Thoracic aorta (tissue), 2 donors: ENCODE measurements at places on chromosomes 12 and 14. TPM values are rescaled to one million over a fixed set of nuclear protein-coding genes. Genes with fewer than 3 reads are reported as not detected.

The KRT80 gene
- 0.21 TPM for total RNA-seq

The RAD9B gene
- total RNA-seq = 0.21 TPM

The G2E3 gene
- total RNA-seq = 10.3 TPM

The ZBTB42 gene
- 3.2 TPM for total RNA-seq

The BATF gene
- total RNA-seq = 3.7 TPM

The CHD8 gene
- 50.5 TPM for total RNA-seq

The PMCH gene
- total RNA-seq = not detected

The CLEC12A gene
- total RNA-seq = 1.1 TPM

DNA sequence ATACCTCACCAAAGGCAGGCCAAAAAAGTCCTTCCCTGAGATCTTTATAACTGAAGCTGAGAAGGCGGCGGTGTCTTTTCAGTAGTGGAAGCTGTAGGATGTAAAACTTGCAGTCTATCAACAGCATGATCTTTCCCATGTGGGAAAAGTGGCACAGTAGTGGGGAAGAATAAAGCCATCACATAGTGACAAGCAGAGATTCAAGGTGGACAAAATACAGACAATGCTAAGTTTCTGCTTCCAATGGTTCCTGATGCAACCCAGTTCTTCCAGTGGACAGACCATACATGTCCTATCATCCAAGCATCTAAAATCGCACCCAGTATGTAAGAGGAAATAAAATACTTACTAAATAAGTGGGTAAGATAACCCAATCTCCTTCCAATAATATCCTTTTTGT, 4.1 kb downstream of the RPS6KA5 start:
- H3K36me3 ChIP-seq = no peaks in the 10 kb centered on the region
- H3K4me3 ChIP-seq = no peak overlapping the region
- H3K27ac ChIP-seq = no peak overlapping the region
- DNase-seq = no peak

GRCh38 chr12:129606239-129606638, 297.6 kb downstream of the TMEM132D start:
- no peaks in the 10 kb centered on the region for H3K36me3 ChIP-seq
- H3K27ac ChIP-seq = no peak overlapping the region
- no peaks in the 10 kb centered on the region for H3K4me1 ChIP-seq
- H3K4me3 ChIP-seq = no peak overlapping the region
- H3K27me3 ChIP-seq = no peaks in the 10 kb centered on the region

GRCh38 chr12:113310489-113310888, 24.4 kb downstream of the SLC8B1 start:
- no peak for DNase-seq
- H3K4me3 ChIP-seq = no peak overlapping the region
- no peaks in the 10 kb centered on the region for H3K4me1 ChIP-seq

- H3K4me1 ChIP-seq = no peaks in the 10 kb centered on the region
- DNase-seq = no peak
- no peaks in the 10 kb centered on the region for H3K36me3 ChIP-seq
- no peak overlapping the region for H3K4me3 ChIP-seq
Observed at GRCh38 chr12:119713551-119714031, 45.7 kb downstream of the PRKAB1 start.

GRCh38 chr14:99910337-99911309, 117.4 kb downstream of the EML1 start:
- H3K4me3 ChIP-seq = no peak overlapping the region
- DNase-seq = no peak
- H3K27me3 ChIP-seq = no peaks in the 10 kb centered on the region
- H3K4me1 ChIP-seq = no peaks in the 10 kb centered on the region
- H3K36me3 ChIP-seq = peaks cover 25% of the 10 kb centered on the region

- no peaks in the 10 kb centered on the region for H3K27me3 ChIP-seq
- H3K27ac ChIP-seq = no peak overlapping the region
- H3K4me3 ChIP-seq = no peak overlapping the region
- H3K4me1 ChIP-seq = no peaks in the 10 kb centered on the region
- no peak for DNase-seq
- H3K36me3 ChIP-seq = no peaks in the 10 kb centered on the region
Observed at GRCh38 chr14:96861568-96862310, 64.6 kb downstream of the VRK1 start.

DNA sequence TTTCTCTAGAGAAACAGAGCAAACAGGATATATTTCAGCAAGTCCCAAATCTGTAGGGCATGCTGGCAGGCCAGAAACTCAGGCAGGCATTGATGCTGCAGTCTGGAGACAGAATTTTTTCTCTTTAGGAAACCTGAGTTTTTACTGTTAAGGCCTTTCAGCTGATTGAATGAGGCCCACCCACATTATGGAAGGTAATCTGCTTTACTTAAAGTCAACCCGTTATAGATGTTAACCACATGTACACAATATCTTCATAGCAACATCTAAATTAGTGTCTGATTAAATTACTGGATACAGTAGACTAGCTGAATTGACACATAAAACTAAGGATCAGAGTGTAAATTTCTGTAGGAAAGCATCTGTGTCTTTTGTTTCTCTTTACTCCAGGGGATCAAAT, 65.2 kb downstream of the SRGAP1 start:
- H3K27me3 ChIP-seq = no peaks in the 10 kb centered on the region
- no peak overlapping the region for H3K27ac ChIP-seq
- peaks cover 2% of the 10 kb centered on the region for H3K4me1 ChIP-seq
- DNase-seq = no peak
- H3K36me3 ChIP-seq = no peaks in the 10 kb centered on the region
- no peak overlapping the region for H3K4me3 ChIP-seq

DNA sequence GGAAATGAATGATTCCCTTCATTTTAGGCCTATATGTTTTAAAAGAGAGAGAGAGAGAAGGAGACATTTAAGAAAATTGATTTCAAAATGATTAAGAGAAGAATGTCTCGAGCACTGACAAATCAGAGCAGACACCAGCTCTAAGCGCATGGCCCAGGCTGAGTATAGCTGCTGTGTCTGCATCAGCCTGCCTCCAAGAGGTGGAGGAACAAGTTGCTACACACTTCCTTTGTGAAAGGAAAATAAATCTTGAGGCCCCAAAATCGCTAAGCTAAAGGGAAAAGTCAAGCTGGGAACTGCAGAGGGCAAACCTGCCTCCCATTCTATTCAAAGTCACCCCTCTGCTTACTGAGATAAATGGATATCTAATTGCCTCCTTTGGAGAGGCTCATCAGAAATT, 728.7 kb upstream of the TMEM132C start:
- no peak overlapping the region for H3K4me3 ChIP-seq
- no peaks in the 10 kb centered on the region for H3K4me1 ChIP-seq
- H3K36me3 ChIP-seq = no peaks in the 10 kb centered on the region
- no peak for DNase-seq
- H3K27me3 ChIP-seq = no peaks in the 10 kb centered on the region

DNA sequence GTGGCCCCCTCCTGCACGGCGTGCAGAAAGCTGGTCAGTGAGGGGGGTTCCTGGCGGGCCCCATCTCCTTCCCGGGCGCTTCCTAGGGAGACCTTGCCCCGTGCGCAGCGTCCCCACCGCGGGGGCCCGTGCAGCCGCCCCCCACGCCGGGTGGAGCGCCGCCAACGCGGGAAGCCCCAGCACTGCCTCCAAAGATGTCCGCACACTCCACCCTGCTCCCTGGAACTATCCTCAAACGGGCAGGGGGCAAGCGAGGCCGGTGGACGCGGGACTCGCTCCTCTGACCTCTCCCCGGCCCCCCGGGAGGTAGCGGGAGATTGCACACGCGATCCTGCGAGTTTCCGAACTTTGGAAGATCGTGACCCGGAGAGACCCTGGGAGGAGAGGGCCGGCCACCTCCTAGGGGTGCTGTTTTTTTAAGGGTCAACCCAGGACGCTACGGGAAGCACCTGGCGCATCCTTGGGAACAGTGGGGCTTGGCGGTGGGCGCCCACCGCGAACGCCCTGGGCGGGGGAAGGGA, 1.5 kb upstream of the FZD10 start:
- no peak overlapping the region for H3K27ac ChIP-seq
- peak overlapping the region; percentile 63 for H3K4me3 ChIP-seq
- peaks cover 29% of the 10 kb centered on the region for H3K4me1 ChIP-seq
- H3K36me3 ChIP-seq = no peaks in the 10 kb centered on the region
- no peaks in the 10 kb centered on the region for H3K27me3 ChIP-seq

DNA sequence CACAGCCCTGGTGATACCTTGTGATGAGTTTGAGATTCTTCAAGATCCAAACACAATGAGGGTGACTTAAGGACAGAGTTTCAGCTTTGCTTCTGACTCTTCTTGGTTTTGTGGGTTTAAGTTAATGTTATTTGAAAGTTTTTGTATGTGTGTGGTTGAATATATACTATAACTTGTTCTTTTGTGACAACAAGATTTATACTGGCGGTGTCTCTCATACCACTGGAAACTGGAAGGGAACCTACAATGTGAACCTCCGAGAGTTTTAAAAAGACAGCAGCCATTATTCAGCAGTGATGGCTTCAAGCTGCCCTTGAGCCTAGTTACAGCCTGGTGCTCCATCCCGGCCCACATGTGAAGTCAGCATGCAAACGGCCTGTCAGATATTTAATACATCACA, 87.9 kb upstream of the IGF1 start:
- H3K27ac ChIP-seq = no peak overlapping the region
- no peak for DNase-seq
- no peaks in the 10 kb centered on the region for H3K36me3 ChIP-seq
- H3K4me1 ChIP-seq = no peaks in the 10 kb centered on the region
- no peaks in the 10 kb centered on the region for H3K27me3 ChIP-seq

- no peak overlapping the region for H3K4me3 ChIP-seq
- H3K27me3 ChIP-seq = no peaks in the 10 kb centered on the region
- H3K4me1 ChIP-seq = no peaks in the 10 kb centered on the region
- no peak for DNase-seq
Observed at GRCh38 chr12:51448618-51449256, 24.1 kb downstream of the SLC4A8 start.

DNA sequence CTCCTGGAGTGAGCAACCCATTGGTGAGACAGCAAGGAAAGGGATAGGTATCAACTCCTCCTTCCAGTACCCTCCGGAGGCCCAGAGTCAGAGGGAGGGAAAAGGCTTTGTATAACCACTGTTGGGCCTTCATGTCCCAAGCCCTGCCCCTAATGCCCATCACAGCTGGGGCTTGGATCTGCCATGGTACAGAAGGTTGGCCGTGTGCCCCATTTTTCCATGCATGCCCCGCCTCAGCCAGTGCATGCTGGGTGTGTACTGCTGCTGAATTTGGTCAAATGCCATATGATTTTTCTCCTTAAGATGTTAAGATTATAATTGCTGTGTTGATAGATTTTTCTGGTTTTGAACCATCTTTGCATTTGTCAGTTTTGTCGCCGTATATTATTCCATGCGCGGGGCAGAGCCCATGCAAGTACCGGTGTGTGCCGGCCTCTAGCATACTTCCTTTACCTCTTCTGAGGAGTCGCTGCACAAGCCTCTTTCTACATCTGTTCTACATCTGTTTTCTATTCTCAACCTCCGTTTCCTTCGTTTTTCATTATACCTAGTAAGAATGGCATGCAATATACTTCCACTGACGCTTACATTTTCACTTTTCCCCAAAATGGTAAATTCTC, 26.6 kb downstream of the PPP2R5C start:
- no peak for DNase-seq
- no peaks in the 10 kb centered on the region for H3K36me3 ChIP-seq
- H3K4me1 ChIP-seq = peaks cover 4% of the 10 kb centered on the region
- H3K4me3 ChIP-seq = no peak overlapping the region
- H3K27ac ChIP-seq = no peak overlapping the region

DNA sequence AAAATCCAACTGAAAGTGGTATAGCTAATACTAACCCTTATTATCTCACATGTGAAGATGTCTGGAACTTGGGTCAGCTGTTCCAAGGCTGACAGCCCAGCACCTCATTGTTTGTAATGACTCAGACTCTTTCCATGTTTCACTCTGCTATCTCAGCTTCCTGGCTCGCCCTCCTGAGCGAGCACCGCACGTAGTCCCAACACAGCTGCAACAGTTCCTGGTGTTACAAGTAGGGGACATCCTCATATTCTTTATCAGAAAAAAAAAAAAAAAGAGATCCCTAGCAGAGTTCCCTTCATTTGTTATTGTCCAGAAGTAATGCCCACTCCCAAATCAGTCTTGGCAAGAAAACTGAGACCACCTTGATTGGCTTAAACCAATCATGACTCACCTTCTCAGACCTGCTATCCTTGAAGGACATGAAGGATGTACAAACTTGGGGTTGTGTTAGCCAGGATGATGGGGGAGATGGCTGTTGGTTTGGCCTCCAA, 92.5 kb downstream of the ADCK1 start:
- no peak overlapping the region for H3K27ac ChIP-seq
- H3K4me3 ChIP-seq = no peak overlapping the region
- H3K27me3 ChIP-seq = no peaks in the 10 kb centered on the region
- H3K4me1 ChIP-seq = no peaks in the 10 kb centered on the region
- no peak for DNase-seq
- H3K36me3 ChIP-seq = peaks cover 9% of the 10 kb centered on the region

DNA sequence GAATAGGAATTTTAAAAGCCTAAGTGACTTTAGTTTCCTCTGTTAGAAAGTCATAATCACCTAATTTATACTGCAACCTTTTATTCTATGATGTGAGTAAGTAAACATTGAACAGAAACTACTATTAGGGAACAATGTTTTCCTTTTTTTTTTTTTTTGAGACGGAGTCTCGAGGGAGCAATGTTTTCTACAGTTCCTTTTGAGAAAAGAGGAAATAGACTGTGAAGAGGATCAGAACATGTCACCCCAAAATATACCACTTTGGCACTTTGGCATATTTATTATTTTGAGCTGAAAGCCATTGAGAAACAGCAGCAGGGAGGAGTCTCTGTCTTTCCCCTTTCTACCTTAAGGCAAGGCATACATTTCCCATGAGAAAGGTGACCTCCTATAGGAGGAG, 162.7 kb upstream of the CNOT2 start:
- no peaks in the 10 kb centered on the region for H3K36me3 ChIP-seq
- no peaks in the 10 kb centered on the region for H3K4me1 ChIP-seq
- DNase-seq = no peak
- H3K4me3 ChIP-seq = no peak overlapping the region
- H3K27ac ChIP-seq = no peak overlapping the region

- DNase-seq = no peak
- peaks cover 9% of the 10 kb centered on the region for H3K4me1 ChIP-seq
- no peak overlapping the region for H3K4me3 ChIP-seq
- no peak overlapping the region for H3K27ac ChIP-seq
- no peaks in the 10 kb centered on the region for H3K36me3 ChIP-seq
- no peaks in the 10 kb centered on the region for H3K27me3 ChIP-seq
Observed at GRCh38 chr12:26293612-26294011, 98.2 kb downstream of the SSPN start.
